ENCODE measurements at places on chromosomes 5 and 9.

DNA sequence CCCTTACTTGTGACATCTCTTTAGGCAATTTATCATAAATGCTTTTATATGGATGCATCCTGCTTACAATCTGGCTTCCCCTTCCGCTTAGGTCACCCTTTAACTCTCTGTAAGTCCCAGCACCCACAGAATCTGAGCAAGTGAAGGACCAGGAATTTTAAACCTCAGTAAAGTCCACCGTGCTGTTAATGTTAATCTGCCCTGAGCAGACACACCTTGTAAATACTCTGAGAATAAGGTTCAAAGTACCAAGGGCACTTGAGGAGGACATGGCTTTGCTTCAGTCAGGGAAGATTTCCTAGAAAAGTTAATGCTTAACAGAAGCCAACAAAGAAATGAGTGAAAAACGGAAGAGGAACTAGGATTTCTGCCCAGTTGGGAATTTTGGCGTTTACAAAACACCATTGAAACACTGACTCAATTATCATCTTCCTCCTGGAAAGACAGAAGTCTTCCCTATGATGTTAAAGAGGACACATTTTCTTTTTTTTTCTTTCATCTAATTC, 26.4 kb upstream of the TTC39B start:
- DNase-seq = no peak

GRCh38 chr9:133455936-133456335, 3.8 kb upstream of the CACFD1 start:
- no peak for DNase-seq

GRCh38 chr9:32839013-32839885, 55.9 kb downstream of the TMEM215 start:
- no peak for DNase-seq

DNA sequence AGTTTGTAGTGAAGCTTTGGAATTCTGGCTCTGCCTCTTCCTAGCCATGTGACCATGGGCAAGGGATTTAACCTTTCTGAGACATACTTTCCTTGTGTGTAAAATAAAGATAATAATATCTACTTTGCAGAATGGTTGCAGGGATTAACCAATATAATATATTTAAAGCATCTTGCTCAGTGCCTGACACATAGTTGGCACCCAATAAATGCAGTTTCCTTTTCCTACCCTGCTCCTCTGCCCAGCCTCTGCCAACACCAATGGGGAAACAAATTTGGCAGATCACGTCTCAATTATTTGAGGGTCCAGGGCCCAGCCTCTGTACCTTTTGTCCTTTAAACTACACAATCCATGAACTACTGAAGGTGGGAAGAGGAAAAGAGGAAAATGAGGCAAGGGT, 91.1 kb downstream of the NRG2 start:
- DNase-seq = no peak

GRCh38 chr5:141491323-141492167, 2.7 kb downstream of the PCDHGC5 start:
- DNase-seq = no peak

DNA sequence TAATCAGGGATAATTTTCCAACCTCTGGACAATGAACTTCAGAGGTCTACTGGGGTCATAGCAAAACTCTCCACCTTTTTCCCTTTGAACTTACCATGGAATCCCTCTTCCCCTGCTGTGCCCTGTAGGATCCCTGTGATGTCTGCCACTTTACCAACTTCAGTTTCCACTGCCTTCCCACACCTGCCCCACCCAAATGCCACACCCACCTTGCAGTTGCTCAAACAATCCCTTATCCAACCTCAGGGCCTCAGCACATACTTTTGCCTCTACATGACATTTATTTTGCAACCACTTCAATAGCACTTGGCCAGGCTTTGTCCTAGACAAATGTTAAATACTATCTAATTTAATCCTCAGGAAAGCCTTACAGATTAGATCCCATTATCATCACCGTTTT, 463.7 kb upstream of the WWC1 start:
- no peak for DNase-seq

- DNase-seq = no peak
Observed at GRCh38 chr5:68398146-68398812, 182.7 kb downstream of the PIK3R1 start.

DNA sequence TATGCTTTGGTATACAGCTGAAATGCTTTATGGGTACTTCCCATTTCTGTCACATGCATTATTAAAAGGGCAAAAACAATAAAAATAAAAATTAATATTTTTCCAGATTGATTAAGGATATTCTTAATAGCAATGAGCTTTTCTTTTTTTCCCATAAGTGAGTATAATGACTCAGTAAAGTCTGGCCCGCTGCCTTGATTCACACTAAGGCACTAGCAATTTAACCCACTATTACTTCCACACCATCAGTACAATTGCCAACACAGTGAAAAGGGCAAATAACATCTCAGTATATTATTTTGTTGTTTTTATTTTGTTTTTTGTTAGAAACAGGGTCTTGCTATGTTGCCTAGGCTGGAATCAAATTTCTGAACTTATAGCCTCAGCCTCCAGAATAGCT, 150.1 kb downstream of the RNF180 start:
- DNase-seq = no peak

Measured in NCI-H1930 (cell line).